ENCODE measurements at places on chromosomes 16 and 17.

- DNase-seq, result no peak
Observed at GRCh38 chr17:33686171-33686570, 393.1 kb upstream of the ASIC2 start.

GRCh38 chr17:21170809-21171208 lies 43.2 kb downstream of the TMEM11 start:
- DNase-seq, result peak; percentile 39

- peak; percentile 72 for DNase-seq
Observed at GRCh38 chr16:77898671-77899211, 110.4 kb downstream of the VAT1L start.

DNA sequence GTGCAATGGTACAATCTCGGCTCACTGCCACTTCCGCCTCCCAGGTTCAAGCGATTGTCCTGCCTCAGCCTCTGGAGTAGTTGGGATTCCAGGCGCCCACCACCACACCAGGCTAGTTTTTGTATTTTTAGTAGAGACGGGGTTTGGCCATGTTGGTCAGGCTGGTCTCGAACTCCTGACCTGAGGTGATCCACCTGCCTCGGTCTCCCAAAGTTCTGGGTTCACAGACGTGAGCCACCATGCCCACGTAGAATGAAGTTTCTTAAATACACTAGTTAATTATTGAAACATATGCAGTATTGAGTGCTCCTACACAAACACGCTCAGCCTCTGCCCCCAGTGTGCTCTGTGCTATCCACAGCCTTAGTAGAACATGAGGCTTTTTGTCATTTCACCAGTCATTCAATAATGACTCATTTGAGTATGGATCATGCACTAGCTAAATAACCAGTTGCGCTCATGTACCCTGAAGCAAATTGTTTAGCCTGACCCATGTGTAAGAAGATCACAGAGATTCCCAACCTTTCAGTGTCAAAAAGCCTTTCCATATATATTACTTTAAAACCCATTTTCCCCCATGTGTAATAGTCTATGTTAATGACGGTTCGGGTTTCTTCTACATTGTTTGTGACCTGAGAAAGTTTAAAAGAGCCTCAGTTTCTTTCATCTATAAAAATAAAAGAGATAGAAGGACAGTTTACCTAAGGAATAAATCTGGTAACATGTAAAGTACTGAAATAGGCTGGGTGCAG lies 49.7 kb downstream of the TUBD1 start:
- DNase-seq, result peak; percentile 96

GRCh38 chr16:29675811-29676643 lies 3.0 kb upstream of the QPRT start:
- peak; percentile 30 for DNase-seq

GRCh38 chr16:28011971-28012445 lies 51.5 kb downstream of the GSG1L start:
- no peak for DNase-seq

- DNase-seq, result peak; percentile 65
Observed at GRCh38 chr16:88769617-88770460, 15.2 kb downstream of the PIEZO1 start.
